ENCODE measurements at places on chromosomes 1 and 21. TPM values are rescaled to one million over a fixed set of nuclear protein-coding genes. Genes with fewer than 3 reads are reported as not detected.

The HEYL gene
- polyA plus RNA-seq = not detected

The CLCA1 gene
- not detected for polyA plus RNA-seq

The RGS1 gene
- polyA plus RNA-seq = 129 TPM

The TMCO2 gene
- polyA plus RNA-seq = not detected

The TRIM46 gene
- 0.44 TPM for polyA plus RNA-seq

The ZNF683 gene
- 0.25 TPM for polyA plus RNA-seq

The HSD3B2 gene
- polyA plus RNA-seq = not detected
